ENCODE measurements at places on chromosomes 3 and 15.
A peak's percentile ranks its signal among the peaks of the same experiment; 100 is the strongest.

GRCh38 chr3:31546162-31546561 is 13.4 kb downstream of the STT3B start:
- no peak for DNase-seq

- no peak for DNase-seq
Observed at GRCh38 chr3:108548304-108548703, 37.9 kb upstream of the MYH15 start.

- DNase-seq, result no peak
Observed at GRCh38 chr3:127908202-127908601, 6.8 kb upstream of the KBTBD12 start.

- DNase-seq, result no peak
Observed at GRCh38 chr3:43098761-43099160, 7.1 kb downstream of the POMGNT2 start.

DNA sequence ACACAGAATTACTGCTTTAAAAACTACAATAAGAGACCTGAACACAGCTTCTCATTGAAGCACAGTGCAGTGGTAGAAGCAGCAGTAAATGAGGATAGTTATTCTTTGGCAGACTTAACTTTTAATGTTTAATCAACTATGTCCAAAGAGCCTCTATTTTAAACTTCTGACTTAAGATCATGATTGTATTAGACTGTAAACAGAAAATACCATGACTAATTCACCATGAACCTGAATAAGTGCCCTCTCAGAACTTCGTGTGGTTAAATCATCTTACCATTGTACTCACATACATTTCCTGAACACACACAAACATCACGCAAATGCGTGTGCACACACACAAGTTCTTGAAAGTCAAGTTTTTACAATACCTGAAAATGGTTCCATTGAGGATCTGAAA is 13.9 kb downstream of the CEP152 start:
- no peak for DNase-seq

DNA sequence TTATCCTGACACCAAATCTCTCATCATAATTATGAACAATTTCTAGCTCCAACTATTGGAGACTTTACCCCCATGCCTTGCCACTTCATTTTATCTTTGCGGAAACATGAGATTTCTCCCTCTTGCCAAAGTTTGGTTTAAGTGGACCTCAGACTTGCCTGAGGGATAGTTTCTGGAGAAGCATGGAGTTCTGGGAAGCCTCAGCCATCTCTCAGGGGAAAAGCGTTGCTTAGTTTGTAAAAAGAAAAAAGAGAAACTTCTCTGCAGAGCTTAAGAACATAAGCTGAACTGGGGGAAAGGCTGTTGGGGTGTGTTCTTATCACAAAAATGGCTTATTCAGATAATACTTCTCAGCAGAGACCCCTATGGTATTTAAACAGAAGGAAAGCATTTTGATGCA is 347.4 kb upstream of the ADAMTS9 start:
- DNase-seq, result no peak

- no peak for DNase-seq
Observed at GRCh38 chr15:25678500-25678855, 184.6 kb downstream of the ATP10A start.

- DNase-seq, result no peak
Observed at GRCh38 chr3:121956363-121956762, 62.2 kb downstream of the SLC15A2 start.

GRCh38 chr15:25381579-25381978 is 57.2 kb downstream of the UBE3A start:
- no peak for DNase-seq

DNA sequence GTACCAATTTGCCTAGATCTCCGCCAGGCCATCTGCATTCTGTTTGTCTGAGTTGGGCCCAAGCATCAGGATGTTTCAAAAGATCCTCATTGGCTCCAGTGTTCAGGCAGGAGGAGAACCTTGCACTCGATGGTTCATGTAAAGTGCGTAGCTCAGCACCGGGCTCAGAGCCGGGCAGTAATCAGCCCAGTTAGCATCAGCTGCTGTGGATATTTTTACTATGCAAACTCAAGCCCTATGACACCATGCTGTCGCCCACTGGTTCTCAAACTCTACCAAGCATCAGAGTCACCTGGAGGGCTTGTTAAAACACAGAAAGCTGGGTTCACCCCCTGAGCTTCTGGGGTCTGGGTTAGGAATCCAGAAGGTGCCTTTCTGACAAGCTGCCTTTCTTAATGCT is 310.8 kb downstream of the SHQ1 start:
- DNase-seq, result no peak

DNA sequence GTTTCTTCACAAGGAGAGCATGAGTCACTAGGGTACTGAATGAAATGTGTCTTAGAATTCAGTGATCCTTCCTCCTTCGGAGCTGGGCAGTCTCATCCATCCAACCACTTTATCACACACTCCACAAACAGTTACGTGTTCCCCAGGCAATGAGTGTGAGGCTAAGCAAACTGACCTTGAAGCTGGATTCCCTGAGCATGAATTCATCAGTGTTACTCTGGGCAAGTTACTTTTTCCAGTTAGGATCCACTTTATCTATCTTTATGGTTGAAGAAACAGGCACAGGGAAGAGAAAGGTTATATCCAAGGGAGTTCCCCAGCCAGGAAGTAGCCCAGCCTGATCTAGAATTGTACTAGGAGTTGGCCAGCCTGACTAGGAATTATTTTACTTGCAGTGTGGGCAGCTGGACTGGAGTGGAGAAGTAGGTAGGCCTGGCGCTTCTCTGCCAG is 17.1 kb upstream of the GCNT3 start:
- no peak for DNase-seq

GRCh38 chr3:70770650-70771049 is 458.2 kb upstream of the MDFIC2 start:
- DNase-seq, result no peak

DNA sequence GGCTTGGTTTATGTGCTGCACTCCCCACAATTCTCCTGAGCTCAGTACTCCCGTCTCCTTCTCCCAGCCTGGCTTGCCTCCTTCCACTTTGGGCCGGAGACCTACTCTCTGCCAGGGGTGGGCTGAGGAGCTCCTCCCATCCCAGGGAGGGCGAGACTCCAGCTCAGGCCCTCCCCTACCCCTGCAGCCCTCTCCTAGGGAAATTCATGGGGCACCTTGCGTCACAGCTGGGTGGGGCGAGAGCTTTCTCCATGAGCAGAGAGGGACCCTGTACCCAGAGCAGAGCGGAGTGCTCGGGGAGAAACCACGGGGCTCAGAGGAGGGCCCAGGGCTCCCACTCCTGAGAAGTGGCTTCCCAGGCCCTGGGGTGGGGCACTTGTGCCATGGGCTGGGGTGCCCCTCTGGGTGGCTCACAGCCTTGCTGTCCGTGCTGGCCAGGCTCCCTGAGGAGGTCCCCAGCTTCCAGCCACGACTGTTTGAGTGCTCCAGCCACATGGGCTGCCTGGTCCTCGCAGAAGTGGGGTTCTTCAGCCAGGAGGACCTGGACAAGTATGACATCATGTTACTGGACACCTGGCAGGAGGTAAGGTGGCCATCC is 13.3 kb downstream of the VILL start:
- no peak for DNase-seq

- DNase-seq, result peak; percentile 71
Observed at GRCh38 chr3:101828691-101829436, 20.4 kb upstream of the NFKBIZ start.

DNA sequence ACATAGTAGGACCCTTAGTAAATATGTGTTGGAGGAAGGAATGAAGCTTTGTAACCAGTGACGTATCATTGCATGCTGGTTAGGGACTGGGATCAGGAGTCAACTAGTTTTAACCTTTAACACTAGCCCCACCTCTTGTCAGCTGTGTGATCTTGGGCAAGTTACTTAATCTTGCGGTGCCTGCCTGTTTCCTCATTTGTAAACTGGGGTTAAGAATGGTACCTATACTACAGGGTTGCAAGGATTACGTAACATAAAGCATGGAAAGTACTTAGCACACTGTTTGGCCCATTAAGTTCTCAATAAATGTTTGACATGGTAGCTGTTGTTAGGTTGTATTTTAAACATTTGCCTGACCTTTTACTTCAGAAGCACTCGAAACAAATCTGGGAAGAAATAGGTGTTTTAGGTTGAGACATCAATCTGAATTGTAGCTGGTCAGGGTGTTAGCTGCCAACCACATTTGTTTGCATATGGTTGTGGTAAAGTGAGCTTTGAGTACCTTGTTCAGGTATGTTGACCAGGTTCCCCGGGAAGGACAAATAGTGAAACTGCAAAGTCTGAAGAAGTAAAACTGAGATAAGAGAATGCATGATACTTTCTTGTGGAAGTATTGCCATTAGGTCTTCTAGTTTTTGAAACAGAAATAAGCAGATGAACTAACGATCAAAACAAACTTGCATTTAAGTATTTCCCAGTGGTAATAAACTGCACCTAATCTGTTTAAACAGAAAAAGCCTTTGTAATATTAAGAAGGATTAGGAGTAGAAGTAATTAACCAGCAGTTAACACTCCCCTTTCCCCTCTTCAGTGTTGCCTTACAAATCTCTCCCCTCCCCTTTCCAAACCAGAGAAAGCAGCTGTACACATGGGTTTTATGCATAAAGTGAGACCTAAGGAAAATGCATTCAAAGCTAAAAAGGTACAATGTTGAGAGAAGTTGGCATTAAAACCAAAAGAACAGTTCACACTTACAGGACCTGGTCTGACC is 25.8 kb upstream of the SCAANT1 start:
- peak; percentile 54 for DNase-seq

DNA sequence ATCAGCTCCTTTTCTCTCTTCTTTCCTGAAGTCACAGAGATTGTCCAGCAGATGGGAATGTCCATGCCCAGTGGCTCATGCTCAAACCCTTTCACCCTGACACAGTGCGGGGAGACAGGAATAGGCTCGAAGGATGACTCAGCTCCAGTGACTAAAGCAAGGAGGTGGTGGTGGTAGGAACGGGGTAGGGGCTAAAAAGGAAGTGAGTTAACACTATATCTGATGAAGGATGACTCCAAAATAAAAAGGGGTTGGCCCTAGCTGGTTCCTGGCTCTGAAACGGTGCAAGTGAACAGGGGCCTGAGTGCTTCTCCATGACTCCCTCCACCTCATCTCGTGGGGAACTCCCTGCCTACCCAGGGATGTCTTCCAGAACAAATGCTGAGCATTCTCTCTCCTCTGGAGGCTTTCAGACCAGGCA is 167.4 kb upstream of the LPP start:
- peak; percentile 60 for DNase-seq

- DNase-seq, result no peak
Observed at GRCh38 chr3:169818316-169818715, 5.6 kb upstream of the LRRC34 start.

DNA sequence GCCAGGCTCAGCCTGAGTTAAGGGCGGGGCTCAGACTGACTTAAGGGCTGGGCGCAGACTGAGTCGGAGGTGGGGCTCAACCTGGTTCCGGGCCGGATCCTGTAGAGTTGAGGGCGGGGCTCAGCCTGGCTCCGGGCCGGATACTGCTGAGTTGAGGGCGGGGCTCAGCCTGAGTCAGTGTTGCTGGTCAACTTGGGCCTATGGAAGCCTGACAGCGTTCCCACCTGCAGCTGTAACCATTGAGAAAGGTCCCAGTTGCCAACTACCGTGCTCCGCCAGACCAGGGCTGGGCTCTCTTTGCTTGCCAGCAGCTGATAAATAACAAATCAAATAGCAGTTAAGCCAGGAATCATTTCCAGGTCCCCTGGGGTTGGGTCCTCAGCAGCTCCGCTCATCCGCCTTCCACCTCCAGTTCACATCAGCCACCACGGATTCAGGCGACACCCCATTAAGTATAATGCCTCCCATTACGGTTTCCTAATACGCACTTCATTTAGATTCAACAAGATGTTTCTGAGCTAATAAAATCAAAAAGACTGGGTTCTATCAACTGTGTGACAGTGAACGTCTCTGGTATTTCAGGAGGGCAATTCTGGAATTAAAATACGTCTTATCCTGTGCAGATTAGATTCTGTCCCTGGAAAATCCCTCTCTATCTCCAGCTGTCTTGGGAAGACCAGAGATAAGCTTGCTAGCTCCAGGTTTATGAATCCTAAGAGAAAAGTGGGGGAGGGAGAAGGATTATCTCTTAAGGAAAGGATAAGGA is 7.3 kb downstream of the GRIP2 start:
- DNase-seq, result no peak

- peak; percentile 39 for DNase-seq
Observed at GRCh38 chr15:90482124-90483011, 47.4 kb upstream of the CRTC3 start.

DNA sequence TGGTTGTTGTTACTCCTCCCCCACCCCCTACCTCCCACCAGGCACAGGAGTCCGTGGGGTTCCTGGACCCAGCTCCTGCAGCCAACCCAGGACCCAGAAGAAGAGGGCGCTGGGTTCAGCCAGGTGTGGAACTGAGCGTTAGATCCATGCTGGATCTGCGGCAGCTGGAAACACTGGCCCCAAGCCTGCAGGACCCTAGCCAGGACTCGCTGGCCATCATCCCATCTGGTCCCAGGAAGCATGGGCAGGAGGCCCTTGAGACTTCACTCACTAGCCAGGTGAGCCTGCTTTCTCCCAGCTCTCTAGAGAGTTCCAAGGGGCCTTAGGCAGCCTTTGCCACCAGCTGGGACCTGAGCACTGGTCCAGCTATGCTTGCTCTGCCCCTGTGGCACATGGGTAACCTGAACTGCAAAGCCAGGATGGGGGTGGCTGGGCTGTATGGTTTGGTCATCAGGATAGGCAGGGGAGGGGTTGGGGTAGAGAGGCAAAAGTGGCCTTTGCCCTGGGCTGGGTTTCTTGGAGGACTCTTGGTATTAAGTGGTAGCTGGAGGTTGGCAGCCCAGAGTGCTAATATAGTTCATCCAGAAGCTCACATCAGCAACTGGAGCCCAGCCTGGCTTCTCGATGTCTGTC is 7.0 kb upstream of the JMJD7 start:
- DNase-seq, result no peak

- DNase-seq, result no peak
Observed at GRCh38 chr3:197021729-197022404, 7.8 kb downstream of the MELTF start.

DNA sequence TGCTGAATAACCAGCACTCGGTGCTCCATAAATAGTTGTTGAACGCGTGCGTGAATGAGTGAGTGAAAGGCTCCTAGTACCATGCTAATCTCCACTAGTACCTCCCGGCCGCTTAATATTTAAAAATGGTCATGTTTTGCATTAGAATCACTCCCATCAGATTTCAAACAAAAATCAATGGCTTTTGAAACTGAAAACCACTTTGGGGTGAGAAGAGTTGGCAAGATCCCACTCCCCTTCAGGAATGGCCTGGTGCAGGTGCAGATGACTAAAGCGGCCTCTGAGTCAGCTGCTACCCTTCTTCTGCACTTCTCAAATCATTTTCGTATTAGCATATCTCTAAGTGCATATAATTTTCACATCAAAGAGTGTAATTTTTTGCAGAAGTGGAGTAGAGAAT is 425.3 kb upstream of the PROK2 start:
- no peak for DNase-seq

- no peak for DNase-seq
Observed at GRCh38 chr3:114217266-114217665, 20.1 kb downstream of the ZNF80 start.

Measured in CD4-positive, alpha-beta T cell treated with Interleukin-15 for 1 hour (primary cell).